ENCODE measurements at places on chromosomes 3 and 15. TPM values are rescaled to one million over a fixed set of nuclear protein-coding genes. Genes with fewer than 3 reads are reported as not detected.

DNA sequence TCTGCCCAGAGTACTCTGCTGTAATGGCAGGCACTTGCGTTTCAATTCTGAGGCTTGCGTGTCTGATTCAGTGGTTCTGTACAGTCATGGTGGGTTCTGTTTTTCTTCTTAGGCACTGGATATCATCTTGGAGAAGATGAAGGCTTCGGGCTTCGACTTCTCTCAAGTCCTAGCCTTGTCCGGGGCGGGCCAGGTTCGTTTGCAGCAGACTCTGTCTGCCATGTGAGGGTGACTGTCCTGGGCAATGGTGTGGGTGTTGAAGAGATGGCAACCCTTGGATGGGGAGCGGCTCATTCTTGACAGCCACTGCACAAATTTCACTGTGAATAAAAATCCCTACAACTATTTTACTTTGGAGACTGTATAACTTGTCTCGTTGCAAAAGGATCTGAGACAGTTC is 16.2 kb downstream of the XYLB start:
- no peak overlapping the region for H3K27ac ChIP-seq
- no peak overlapping the region for H3K4me3 ChIP-seq
- DNase-seq: no peak
- H3K27me3 ChIP-seq: no peaks in the 10 kb centered on the region

- DNase-seq: no peak
- peaks cover 8% of the 10 kb centered on the region for H3K36me3 ChIP-seq
- no peak overlapping the region for H3K4me3 ChIP-seq
- no peaks in the 10 kb centered on the region for H3K27me3 ChIP-seq
- no peak overlapping the region for H3K27ac ChIP-seq
These were observed 61.1 kb upstream of the MLF1 start for GRCh38 chr3:158509891-158510290.

DNA sequence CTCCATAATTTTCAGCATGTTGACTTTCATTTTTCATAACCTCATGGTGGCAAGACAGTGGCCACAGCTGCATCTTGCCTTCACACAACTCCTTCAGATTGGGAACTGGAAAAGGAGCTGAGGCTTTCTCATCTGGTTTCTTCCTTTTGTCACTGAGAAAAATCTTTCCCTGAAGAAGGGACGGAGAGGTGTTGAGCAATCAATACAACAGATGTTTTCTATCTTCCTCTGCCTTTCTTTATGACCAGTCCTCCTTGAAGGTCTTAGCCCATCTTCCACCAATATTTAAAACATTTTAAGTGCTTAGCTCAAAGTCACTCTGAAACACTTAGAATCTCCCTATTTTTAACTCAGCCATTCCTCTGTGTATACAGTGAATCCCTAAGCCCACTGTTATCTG is 11.9 kb downstream of the ZNF660 start:
- no peak overlapping the region for H3K27ac ChIP-seq
- no peaks in the 10 kb centered on the region for H3K4me1 ChIP-seq
- no peak overlapping the region for H3K4me3 ChIP-seq
- H3K36me3 ChIP-seq: no peaks in the 10 kb centered on the region
- H3K27me3 ChIP-seq: no peaks in the 10 kb centered on the region
- DNase-seq: no peak

DNA sequence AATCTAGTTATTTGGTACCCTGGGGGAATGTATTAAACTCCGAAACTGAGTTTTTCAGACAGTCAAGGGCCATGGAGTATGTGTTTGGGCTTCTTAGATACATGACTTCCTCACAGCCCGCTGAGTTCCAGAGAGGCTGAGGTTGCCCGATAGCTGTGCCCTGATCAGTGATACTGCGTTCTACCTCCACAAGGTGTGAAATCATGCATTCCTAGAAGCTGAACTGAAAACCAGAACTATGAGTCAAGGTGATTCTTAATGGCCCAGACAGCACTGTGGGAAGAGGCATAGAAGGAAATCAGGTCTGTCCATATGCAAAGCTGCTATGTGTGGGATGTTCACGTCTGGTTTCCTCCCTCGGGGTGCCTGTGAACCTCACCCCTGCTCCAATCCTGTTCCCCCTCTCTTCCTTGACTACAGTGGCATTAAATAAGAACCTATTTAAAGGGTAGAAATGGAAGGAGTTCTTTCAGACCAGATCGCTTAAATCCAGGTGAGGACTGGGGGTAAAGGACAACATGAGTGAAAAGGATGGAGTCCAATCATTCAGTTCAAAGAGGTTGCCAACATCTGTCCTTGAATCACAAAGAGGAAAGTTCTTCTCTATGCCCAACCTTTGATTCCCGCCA is 74.3 kb downstream of the MYO1E start:
- peaks cover 40% of the 10 kb centered on the region for H3K4me1 ChIP-seq
- peak; percentile 62 for DNase-seq
- H3K27ac ChIP-seq: no peak overlapping the region
- H3K4me3 ChIP-seq: no peak overlapping the region
- H3K27me3 ChIP-seq: no peaks in the 10 kb centered on the region

DNA sequence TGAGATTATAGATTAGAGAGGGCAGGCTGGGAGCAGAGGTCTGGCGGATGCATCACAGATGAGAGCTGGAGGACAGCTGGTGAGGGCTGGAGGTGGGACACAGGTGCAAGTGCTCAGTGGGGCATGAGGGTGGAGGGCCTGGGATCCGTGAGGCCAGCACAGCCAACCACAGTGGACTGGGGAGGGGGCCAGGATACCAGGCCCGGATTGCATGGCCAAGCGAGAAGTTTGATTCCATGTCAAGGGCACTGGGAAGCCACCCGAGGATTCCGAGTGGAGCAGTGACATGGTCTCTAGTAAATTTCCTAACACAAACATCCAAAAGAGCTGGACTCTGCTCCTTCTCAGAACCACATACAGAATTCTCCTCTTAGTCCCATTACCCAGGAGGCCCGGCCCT is 44.0 kb upstream of the SLC41A3 start:
- no peak for DNase-seq
- H3K27ac ChIP-seq: no peak overlapping the region
- no peaks in the 10 kb centered on the region for H3K27me3 ChIP-seq
- H3K4me1 ChIP-seq: no peaks in the 10 kb centered on the region

- H3K36me3 ChIP-seq: no peaks in the 10 kb centered on the region
- no peak overlapping the region for H3K27ac ChIP-seq
- H3K4me3 ChIP-seq: no peak overlapping the region
- peaks cover 7% of the 10 kb centered on the region for H3K4me1 ChIP-seq
These were observed 5.3 kb downstream of the CCDC80 start for GRCh38 chr3:112635674-112636073.

Gene AADAC
- not detected for total RNA-seq

Gene C3orf85
- not detected for total RNA-seq

All from activated naive CD4-positive, alpha-beta T cell treated with anti-CD3 and anti-CD28 coated beads for 36 hours (primary cell).